ENCODE measurements at places on chromosomes 1 and 21.
A peak's percentile ranks its signal among the peaks of the same experiment; 100 is the strongest.

- no peak for DNase-seq
Observed at GRCh38 chr1:181630838-181631237, 147.5 kb downstream of the CACNA1E start.

- DNase-seq: no peak
Observed at GRCh38 chr1:196660852-196661251, 9.0 kb downstream of the CFH start.

- DNase-seq: no peak
Observed at GRCh38 chr1:211347077-211347844, 20.6 kb downstream of the TRAF5 start.

- DNase-seq: no peak
Observed at GRCh38 chr1:14682941-14683621, 84.6 kb downstream of the KAZN start.

DNA sequence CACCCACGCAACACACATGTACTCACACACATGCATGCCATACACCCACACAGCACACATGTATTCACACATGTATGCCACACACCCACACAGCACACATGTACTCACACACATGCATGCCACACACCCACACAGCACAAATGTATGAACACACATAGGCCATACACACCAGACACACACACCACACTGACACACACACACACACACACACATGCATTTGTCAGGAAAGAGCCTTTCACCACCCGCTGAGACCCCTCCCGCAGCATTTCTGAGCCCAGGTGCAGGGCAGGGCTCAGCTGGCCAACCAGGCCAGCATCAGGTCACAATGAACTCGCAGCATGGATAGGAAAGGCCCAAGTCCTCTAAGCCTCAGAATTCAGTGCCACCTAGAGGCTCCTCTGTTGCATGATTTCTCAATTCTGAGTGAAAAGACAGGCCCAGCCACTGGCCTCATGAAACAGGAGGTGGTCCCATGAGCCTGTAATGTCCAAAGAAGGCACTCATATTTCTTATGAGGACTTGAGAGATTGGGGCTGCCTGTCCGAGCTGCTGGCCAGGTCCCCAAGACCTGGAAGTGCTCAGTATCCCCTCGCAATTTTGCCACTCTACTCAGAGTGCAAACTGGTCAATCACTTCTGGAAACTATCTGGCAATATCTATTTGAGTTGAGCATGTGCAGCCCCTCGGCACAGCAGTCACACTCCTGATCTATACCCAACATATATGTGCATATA, 57.3 kb downstream of the PSMG1 start:
- no peak for DNase-seq

GRCh38 chr21:35810431-35810970, 249.8 kb downstream of the SETD4 start:
- no peak for DNase-seq

- DNase-seq: no peak
Observed at GRCh38 chr21:42031816-42032215, 21.7 kb upstream of the ZBTB21 start.

- no peak for DNase-seq
Observed at GRCh38 chr1:30990591-30990990, 74.9 kb downstream of the PUM1 start.

DNA sequence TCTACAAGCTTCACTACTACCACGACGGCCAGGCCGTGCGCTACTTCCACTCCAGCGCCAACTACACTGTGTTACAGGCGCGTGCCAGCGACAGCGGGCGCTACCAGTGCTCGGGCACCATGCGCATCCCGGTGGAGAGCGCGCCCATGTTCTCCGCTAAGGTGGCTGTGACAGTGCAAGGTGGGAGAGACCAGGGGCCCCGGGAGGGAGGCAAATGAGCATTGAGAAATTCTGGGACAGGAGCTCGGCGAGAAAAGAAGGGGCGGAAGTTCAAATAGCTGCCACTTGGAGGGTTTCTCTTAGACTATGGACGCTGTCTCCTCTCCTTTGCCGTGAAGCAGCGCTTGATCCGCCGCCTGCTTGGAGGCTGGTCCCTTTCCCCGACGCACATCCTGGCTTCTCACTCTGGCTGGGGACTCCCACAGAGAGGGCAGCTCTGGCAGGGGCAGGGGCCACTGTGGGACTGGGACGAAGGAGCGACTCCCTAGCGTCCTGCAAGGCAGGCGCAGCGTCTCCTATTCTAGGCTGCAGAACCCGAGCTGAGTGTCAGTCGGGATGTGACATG, 4.6 kb downstream of the FCRLB start:
- no peak for DNase-seq

GRCh38 chr1:40844887-40845878, 17.0 kb downstream of the CITED4 start:
- no peak for DNase-seq

DNA sequence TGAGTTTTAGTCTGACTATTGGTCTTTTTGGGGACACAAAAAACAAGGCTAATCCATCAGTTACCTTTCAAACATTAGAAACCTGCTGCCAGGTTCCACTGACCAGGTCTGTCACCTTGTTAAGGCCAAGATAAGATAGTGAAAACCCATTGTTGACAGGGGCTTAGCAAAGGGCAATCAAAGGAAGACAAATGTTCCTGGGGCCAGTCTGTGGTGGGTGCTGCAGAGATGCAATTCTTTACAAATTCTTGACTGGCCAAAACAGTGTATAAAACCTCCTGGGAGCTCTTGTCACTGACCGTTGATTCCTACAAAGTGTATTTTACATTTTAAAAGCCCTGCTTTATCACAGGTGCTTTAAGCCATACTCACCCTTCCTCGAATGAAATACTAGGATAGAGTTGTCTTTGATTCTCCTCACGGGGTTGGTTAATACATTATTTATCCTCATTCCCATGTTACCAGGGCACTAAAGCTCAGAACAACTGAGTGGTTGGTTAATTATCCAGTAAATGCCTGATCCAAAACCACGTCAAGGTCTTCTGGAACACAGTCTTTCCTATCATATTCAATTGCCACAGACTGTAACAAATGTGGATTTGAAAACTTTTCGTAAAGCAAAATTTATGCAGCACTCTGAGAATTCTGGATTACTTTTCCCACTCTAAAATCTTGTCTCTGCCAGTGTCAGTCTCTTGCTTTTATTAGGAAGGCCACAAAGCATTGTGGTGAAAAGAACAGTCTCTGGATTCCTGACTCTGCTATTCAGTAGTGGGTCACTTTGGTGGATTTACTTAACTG, 77.2 kb downstream of the NRIP1 start:
- DNase-seq: no peak

DNA sequence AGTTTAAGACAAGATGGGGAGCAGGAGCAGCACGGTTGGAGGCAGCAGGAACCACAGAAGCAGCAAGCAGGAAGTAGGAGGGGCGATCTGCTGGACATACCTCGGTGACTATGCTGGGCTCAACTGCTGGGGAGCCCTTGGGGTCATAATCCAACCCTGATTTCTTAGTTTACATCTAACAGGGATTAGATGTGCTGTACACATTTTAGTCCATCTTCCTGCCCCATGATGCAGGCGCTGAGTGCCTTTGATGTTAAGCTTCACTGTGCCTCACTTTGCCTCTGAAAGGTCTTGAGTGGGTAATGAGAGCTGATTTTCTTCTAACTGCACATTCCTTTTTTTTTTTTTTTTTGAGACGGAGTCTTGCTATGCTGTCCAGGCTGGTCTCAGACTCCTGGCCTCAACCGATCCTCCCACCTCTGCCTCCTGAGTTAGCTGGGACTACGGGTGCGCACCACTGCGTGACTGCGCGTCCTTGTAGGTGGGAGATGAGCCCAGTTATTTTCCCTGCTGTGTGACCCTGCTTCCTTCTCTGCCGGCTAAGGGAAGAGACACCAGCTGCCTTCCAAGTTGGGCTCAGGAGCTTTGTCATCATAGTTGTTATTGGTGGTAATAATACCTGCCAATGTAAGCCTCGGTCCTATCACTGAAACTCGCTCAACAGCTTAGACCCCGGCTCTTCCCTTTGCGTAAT, 1.1 kb upstream of the RCAN3 start:
- DNase-seq: no peak

DNA sequence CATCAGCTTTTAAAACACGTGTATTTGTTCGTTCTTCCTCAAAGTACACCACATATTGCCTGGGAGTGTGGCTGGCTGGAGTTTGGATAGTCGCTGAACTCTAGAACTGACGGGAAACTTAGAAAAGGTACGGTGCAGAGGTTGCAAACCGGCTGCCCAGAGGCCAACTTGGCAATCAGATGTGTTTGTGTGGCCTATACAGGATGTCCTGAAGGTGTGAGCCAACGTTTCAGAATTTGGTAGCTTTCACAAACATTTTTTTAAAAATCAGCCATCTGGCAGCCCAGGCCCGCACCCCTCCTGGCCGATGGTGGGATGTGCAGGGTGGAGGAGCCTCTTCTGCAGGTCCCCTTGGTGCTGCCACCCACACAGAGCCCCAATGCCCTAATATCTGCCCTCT, 73.6 kb upstream of the SLC25A33 start:
- no peak for DNase-seq

GRCh38 chr1:221263831-221264767, 384.9 kb downstream of the HLX start:
- peak; percentile 13 for DNase-seq

GRCh38 chr1:30895944-30896660, 12.5 kb downstream of the SDC3 start:
- DNase-seq: no peak

DNA sequence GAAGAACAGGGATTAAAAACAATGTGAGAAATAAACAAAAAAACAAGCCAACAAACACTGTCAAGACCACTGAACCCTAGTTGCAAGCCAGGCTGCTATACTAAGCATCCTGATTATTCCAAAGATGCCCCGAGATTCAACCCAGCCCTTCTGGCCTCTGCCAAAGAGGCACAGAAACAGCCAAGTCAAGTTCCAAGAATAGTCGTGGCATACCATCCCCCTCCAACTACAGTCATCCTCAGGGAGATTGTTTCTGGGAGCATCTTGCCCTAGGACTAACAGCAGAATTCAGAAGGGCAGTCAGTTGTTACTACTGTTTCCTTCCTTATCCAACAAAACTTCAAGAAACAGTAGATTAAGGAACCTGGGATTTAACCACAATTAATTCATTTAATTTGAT, 52.3 kb downstream of the ABL2 start:
- DNase-seq: no peak

- no peak for DNase-seq
Observed at GRCh38 chr1:226952118-226952441, 12.0 kb downstream of the COQ8A start.

- DNase-seq: no peak
Observed at GRCh38 chr1:62312698-62313097, 6.5 kb downstream of the KANK4 start.

GRCh38 chr1:179166663-179167417, 62.6 kb downstream of the ABL2 start:
- DNase-seq: no peak

GRCh38 chr1:186299570-186299969, 75.5 kb downstream of the TPR start:
- DNase-seq: no peak

DNA sequence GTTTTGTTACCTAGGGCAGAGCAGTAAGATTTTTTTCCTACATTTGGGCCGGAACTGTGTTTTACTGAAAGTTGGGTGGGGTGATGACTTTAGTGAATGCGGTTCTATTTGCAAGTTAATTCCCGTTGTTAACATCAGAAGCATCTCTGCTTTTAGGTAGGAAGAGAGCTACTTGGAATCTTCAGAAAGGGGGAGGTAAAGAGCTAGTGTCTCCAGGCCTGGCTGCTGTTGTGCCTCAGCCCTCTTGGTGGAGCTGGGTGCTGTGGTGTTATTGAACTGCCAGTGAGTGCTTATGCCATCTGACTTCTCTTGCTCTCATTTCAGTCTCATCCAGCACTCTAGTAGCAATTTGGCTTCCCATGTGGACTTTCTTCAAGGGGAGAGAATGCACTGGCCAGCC, 3.4 kb downstream of the KDM4A start:
- DNase-seq: no peak

DNA sequence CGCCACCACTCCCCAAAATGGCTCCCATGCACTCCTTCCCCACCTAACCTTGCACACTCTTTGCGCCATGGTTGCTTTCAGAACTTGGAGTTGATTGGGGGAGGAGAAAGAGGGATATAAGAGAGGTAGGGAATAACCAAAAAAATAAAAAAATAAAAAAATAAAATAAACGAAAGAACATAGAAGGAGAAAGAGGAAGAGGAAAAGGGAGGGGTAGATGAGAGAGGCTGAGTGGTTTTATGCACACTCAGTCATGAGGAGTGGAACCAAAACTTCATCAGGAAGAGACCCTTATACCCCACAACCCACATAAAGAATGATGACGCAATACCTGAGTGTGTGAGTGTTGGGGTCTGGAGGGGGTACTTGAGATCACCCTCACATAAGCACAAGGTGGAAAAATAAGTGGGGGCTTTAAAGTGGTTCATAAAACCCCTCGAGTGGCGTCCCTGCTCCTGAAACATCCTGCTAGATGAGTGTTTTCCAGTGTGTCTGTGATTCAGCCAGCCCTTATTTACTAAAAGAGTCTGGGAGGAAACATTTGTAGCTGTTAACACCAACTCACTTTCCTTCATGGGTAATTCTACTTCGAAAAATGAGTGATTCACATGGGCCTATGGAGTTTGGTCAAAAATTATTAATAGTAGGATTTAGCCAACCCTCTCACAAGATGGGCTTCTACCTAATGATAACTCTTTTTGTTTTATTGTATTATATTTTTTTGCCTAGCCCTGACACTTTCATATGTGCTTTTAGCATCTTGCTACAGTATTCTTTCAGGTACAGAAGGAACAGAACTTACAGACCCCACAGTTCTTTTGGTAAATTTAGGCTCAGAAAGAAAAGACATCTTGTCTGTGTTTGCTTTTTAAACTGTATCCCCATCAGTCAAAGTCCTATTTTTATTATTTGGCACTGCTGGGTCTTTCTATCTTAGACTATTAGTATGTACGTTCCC, 5.2 kb downstream of the SLAMF1 start:
- no peak for DNase-seq

DNA sequence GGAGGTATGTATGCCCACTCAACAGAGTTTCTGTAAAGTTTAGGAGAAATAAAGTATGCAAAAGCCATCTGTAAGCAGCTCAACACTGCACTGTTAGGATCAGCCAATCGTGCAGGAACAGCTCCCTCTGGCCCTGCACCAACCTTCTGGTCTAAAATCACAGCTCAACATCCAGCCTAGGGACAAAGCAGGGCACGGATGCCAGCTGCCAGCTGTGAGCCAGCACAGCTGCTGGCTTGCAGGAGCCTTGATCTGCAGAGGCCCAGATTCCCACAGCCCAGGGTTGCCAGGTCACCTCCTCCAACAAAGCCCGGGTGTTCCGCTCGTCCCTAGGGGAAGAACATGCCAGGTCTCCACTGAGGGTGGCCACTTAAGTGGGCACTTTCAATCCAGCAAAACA, 8.6 kb downstream of the ACOT7 start:
- DNase-seq: no peak

- DNase-seq: no peak
Observed at GRCh38 chr1:227769936-227770494, 34.8 kb downstream of the SNAP47 start.

GRCh38 chr1:15322648-15323350, 75.8 kb downstream of the FHAD1 start:
- no peak for DNase-seq

- DNase-seq: no peak
Observed at GRCh38 chr1:59261537-59261936, 35.4 kb upstream of the FGGY start.
